ENCODE measurements at places on chromosomes 2 and 18.

GRCh38 chr2:182359027-182359989 lies 67.5 kb downstream of the PDE1A start:
- H3K4me3 ChIP-seq = no peak overlapping the region
- H3K27me3 ChIP-seq = no peaks in the 10 kb centered on the region
- H3K36me3 ChIP-seq = no peaks in the 10 kb centered on the region
- no peaks in the 10 kb centered on the region for H3K4me1 ChIP-seq
- H3K27ac ChIP-seq = no peak overlapping the region

GRCh38 chr2:6082625-6083018 lies 390.4 kb downstream of the SOX11 start:
- H3K4me1 ChIP-seq = no peaks in the 10 kb centered on the region
- no peak overlapping the region for H3K4me3 ChIP-seq
- no peak overlapping the region for H3K27ac ChIP-seq
- H3K36me3 ChIP-seq = no peaks in the 10 kb centered on the region

- H3K4me1 ChIP-seq = no peaks in the 10 kb centered on the region
- peaks cover 61% of the 10 kb centered on the region for H3K27me3 ChIP-seq
- no peak for DNase-seq
- no peak overlapping the region for H3K4me3 ChIP-seq
These were observed 6.4 kb downstream of the TWIST2 start for GRCh38 chr2:238854246-238854645.

DNA sequence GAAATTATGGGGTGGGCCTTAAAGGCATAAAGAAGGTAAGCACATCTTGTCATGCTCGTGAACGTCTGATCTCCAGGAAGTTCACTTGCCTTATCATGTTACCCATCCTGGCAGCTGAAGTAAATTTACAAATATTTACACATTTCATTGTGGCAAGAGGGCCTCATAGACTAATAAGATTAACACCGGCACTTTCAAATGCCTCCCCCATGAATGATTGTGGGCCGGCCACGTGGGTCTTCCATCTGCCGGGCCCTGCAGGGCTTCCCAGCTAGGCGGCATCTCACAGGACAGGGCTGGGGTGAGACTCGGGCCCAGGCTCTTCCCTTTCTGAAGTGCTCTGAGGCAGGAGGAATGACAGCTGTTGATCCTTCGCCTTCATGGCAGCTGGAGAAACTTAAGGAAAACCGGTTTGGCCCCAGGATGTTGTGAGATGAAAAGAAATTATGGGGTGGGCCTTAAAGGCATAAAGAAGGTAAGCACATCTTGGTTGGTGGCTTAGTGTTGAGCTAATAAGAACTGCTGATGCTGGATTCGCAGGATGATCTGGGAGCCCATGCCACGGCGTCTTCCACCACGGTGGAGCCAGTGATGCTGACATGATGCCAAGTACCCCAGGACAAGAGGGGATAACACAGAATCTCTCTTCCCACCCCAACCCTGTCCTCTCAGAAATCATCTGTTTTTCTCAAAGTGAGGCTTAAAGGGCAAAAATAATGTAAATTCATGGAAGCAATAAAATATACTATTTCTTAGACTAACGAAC lies 176.3 kb downstream of the SEPTIN10 start:
- no peaks in the 10 kb centered on the region for H3K27me3 ChIP-seq
- DNase-seq = no peak
- H3K4me1 ChIP-seq = no peaks in the 10 kb centered on the region
- no peak overlapping the region for H3K27ac ChIP-seq

DNA sequence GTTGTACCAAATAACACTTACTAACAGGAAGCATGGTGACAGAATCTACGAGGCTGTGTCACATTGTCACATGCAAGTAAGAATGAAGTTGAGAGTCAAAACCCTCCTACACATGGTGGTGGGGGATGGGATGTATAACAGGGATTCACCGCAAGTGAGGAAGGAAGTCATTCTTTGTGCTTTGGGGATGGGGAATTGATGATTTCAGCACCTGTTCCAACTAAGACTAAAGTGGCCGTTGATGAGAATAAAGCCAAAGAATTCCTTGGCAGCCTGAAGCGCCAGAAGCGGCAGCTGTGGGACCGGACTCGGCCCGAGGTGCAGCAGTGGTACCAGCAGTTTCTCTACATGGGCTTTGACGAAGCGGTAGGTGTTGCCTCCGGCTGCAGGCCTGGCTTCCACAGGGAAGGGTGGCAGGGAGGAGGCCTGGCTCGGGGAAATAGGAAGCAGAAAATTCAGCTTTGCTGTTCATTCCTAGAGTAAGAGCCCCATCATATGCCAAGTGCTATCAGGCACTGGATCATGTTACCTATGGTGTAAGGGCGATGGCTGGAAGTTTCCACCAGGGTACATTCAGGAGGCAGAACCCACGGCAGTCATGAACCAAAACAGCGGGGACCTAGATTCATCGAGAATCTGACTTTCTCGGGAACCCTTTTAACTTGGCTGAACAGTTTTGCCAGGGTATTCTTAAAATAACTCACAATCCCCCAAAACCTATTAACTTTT lies 120.3 kb downstream of the UXS1 start:
- peaks cover 31% of the 10 kb centered on the region for H3K4me1 ChIP-seq
- H3K27me3 ChIP-seq = no peaks in the 10 kb centered on the region
- H3K36me3 ChIP-seq = no peaks in the 10 kb centered on the region
- H3K27ac ChIP-seq = no peak overlapping the region
- no peak overlapping the region for H3K4me3 ChIP-seq
- no peak for DNase-seq
